Activated CD4-positive, alpha-beta T cell treated with anti-CD3 and anti-CD28 coated beads, Interleukin-2, Interleukin-6, amounts not matched to agents 100 ng/mL and 50 ng/mL, durations not matched to agents 16 hours and 8 hours (primary cell): ENCODE measurements at places on chromosomes 11 and 22.

DNA sequence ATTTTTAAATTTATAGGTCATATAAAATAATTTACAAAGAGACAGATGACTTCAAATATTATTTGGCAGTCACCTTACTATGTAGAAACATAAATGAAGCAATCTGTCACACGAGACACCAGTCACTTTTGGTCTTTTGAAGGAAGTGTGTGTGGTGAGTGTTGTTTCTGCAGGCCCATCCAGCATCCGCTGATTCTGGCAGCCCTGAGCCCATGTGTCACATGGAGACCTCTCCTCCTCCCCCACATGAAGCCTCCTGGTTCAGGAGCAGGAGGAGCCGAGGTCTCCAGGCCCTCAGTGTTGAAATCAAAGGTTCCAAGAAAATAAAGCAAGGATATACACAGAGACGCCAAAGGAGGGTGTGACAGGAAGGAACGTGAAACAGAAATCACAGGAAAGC, 60.1 kb downstream of the ARFGAP3 start:
- no peak for DNase-seq

DNA sequence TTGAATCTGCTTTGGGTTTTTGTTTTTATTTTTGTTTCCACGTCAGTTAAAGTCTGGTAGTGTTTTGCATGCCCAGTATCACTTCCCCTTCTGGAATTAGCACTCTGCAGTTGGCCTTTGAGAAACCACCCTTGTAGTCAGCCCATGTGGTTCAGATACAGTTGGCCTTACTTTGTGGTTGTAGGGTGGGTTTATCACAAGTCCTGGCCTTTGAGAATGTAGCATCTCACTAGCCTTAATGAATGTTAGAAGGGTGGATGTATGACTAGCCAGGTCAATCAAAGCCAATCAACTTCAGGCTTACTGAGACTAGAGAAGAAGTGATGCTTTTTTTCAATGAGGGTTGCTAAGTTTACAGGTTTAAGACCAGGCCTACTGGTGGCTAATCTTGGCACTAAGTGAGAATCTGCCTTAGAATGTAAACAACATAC, 19.8 kb downstream of the ARL14EP start:
- DNase-seq: no peak

GRCh38 chr22:44139773-44140172, 41.0 kb upstream of the PARVG start:
- DNase-seq: no peak

- DNase-seq: no peak
Observed at GRCh38 chr11:82895437-82896091, 4.7 kb downstream of the PRCP start.

GRCh38 chr11:130827451-130828377, 88.6 kb downstream of the SNX19 start:
- peak; percentile 39 for DNase-seq

- DNase-seq: no peak
Observed at GRCh38 chr11:125777309-125777708, 1.3 kb downstream of the PATE2 start.

GRCh38 chr11:41146326-41146725, 313.1 kb downstream of the LRRC4C start:
- DNase-seq: no peak

- no peak for DNase-seq
Observed at GRCh38 chr11:118168316-118168715, 8.1 kb downstream of the SCN2B start.
